ENCODE measurements at places on chromosomes 4 and X.

DNA sequence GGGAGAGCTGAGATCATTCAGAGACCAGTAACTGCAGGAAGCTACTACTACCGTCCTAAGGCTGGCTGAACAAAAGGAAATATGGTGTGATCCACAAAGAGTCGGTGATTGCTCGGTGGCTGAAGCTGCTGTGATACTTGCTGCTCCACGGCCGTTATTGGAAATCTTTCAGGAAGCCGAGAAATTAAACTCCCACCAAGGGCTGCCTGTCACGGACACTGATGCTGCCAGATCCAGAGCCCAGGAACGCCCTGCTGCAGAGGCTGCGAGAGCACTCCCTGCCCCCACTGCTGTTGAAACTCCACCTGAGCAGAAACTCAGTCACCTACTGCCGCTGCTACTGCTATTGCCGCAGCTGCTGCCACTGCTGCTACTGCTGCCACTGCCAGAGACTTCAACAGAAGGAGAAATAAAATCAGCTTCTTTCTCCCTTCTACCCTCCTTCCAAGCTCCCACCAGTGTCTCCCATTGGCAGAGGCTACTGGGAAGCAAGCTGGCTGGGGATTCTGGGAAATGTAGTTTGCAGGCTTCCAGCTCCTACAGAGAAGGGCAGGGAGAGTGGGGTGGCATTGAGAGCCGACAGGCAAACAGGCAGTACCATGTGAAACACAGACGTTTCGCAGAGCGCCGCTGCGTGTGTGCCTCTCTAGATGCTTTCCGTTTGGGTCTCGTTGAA lies 126.0 kb upstream of the ENPP6 start:
- peak; percentile 78 for DNase-seq

GRCh38 chr4:165711436-165711835 lies 161.6 kb upstream of the TLL1 start:
- no peak for DNase-seq

DNA sequence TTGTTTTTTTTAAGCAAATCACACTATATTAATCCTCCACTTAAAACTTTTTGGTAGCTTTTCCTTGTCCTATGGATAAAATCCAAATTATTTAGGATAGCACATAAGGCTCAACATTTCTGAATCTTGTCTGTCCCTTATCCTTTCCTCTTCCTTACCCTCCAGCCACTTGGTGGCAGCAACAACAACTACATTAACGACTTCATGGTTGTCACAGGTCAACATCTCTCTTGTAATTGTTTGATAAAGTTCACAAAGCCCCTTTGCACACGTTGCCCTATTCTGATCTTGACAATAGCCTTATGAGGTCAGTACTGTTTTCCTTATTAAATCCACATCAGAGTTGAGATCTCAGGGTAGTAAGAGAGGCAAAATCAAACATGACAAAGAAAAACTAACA lies 269.0 kb upstream of the PABPC4L start:
- peak; percentile 26 for DNase-seq

- peak; percentile 47 for DNase-seq
Observed at GRCh38 chr4:129926936-129927335, 831.0 kb downstream of the C4orf33 start.

DNA sequence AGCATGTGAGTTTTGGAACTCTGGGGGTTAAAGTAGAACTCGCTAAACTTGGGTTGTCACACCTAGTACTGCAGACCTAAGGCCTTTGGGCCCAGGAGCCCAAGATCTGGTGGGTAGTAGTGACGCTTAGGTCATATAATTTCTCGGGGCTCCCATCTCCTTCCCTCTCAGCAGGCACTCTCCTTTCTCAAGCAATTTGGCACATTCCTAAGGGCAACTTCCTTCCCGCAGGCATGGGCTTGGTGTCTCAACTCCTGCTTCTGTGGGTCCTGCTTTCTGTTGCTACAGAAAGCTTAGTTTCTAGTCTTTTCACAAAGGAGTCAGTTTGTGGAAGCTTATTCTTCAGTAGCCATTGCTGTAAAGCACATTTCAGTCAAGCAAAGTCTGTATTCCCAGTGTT lies 10.4 kb upstream of the EDA start:
- no peak for DNase-seq

- DNase-seq, result no peak
Observed at GRCh38 chr4:65508168-65508567, 162.1 kb downstream of the EPHA5 start.

DNA sequence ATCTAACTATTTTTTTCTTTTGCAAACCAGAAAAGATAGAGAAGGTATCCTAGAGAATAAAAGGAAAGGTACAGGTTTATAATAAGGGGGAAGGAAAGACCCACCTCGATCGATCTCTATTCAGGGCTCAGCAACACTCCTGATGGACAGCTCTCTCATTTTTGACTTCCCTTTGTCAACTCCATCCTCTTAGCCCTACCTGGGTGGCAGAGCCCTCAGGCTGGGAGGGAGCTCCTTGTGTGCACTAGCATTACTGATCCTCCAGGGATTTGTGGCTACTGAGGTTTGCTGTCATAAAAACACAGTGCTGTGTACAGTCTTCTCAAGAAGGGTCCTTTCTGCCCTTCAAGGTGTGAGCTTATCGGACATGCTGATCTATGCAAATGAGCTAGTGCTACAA lies 111.0 kb downstream of the MID1 start:
- DNase-seq, result peak; percentile 10

- DNase-seq, result no peak
Observed at GRCh38 chr4:99657798-99658197, at the start of gene C4orf54. Gene C4orf54, minus strand, starts transcription at chr4:99657828. Its CDS starts 3,180 bp downstream, at chr4:99654648.

DNA sequence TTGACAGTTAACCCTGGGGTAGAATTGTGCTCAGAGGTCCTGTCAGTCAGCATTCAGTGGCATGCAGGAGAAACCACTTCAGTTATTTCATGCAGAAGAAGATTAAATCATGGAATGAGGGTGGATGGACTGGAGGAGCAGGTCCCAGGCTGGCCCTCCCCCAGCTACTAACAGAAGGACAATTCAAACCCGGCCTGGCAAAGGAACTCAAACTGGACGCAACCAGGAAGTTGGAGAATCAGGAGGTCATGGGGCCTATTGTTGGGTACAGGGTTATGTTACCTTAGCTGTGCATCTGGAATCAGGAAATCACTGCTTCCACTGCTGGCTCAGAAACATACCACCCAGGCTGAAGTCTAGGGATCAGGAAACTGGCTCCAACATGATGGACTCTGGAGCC lies 121.4 kb downstream of the GPAT3 start:
- no peak for DNase-seq

DNA sequence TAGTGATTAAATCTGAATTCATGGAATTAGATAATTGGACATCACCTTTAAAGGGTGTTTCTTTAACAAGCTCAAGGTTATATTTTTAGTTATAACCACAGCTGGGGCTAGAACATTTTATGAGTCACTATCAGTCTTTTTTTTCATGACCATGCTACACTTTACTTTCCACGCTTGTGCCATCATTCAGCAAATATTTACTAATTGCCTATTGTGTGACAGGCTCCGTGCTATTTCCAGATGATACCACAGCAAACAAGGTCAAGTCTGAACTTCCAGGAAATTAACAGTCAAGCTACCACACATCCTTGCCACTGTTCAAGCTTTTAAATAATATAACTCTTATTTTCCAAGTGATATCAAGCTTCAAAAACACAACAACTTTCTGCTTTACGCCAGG lies 16.5 kb downstream of the SPANXN3 start:
- no peak for DNase-seq

GRCh38 chrX:9252182-9252581 lies 212.7 kb upstream of the TBL1X start:
- no peak for DNase-seq
